Lung microvascular endothelial cell (primary cell): ENCODE measurements at places on chromosomes 2 and 18.

DNA sequence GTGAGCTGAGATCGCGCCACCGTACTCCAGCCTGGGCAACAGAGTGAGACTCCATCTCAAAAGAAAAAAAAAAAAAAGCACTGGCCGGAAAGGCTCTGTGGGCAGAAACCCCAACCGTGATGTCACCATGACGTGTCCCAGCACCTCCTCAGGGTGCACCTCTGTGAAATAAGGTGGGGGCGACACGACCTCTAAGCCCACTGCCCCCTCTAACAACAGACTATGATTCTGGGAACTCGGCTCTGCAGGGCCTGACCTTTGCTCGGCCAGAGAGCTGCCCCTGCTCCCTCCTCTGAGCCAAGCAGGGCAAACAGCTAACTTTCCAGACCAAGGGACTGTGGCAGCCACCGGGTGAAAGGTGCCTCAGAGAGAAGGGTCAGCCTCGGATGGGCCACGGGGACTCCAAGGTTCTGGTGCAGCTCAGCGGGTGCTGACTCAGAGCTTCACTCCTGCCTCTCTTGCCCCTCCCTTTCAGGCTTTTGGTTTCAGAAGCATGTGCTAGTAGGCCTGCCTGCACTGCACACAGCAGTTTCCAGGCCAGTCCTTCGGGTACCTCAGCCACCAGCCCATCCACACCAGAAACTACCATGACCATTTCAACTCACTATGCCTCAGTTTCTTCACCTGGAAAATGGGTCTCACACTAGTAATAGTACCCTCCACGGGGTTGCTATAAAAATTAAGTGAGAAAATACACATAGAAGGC is 8.0 kb downstream of the TMBIM1 start:
- DNase-seq = peak; percentile 73

DNA sequence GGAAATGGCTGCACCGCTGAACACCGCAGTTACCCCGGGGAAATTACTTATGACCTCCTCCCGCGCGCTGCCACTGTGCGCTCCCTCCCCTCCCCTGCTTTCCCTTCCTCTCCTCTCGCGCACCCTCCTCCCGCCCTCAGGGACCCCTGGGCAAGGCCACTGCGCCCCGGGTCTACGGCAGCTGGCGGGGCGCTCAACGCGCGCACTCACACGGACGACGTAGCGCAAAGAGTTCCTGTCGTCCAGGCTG is 7.9 kb downstream of the ALPP start:
- no peak for DNase-seq

GRCh38 chr2:128390991-128391630 is 72.4 kb upstream of the HS6ST1 start:
- DNase-seq = no peak

DNA sequence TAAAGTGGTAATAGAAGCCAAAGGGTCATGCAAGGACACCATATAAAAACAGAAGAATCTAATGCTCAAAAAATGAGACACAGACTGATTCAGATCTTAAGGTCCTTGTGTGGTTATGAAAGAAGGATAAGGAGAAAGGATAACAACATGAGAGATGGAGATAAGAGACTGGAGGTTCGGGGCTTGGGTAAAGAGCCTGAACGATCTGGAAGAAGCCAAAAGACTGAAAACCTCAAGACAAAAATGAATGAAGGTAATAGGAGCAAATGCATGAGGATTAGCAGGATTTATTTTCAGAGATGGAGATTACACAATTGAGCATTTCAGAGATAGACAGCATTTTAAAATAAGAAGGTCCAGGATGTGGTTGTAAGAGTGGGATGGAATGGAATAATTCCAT is 26.1 kb downstream of the STK17B start:
- DNase-seq = no peak

DNA sequence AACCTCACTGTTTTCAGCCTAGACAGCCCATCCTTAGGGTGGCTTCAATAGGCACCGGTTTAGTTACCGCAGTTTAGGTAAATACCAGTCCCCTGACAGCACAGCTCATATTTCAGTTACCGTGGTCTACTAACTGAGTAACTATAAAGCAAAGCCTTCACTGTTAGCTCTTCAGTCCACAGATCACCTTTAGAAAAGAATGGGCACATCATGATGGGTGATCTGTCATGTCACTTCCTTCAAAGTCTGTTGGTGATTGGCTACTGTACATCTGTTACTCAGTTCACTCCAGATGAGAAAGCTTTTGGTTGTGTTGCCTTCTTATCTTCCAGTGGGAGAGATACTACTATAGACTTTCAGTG is 21.0 kb downstream of the SLC20A1 start:
- no peak for DNase-seq

DNA sequence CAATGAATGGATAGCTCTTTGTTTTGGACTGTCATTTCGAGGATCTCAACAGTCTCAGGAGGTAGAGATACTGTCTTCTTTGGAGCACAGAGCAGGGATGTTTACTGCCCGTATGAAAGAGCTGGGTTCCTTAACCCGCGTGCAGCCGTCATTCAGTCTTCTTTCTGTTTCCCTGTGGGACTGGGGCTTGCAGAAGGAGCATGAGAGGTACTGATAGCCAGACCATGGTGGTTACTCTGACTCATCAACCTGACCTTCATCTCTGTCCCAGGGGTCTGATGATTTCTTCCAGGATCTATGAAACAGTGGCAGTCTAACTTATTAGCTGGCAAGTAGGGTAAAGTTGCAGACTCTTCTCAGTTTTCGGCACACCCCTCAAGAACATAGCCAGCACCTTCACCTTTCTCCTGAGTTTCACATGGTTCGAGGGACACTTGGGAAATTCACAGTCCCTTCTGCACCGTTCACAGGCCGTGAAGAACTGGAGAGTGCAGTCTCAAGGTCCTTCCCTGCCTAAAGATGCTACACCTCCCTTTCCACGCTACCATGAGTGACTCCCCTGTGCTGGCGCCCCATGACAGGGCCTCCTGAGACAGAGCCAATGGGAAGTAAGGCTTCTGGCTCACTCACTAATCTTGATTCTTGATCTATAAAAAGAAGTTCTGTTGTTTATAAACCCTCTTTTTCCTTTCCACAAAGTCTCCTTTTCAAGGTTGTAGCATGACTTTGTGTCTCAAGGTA is 226.2 kb downstream of the MC4R start:
- DNase-seq = no peak

DNA sequence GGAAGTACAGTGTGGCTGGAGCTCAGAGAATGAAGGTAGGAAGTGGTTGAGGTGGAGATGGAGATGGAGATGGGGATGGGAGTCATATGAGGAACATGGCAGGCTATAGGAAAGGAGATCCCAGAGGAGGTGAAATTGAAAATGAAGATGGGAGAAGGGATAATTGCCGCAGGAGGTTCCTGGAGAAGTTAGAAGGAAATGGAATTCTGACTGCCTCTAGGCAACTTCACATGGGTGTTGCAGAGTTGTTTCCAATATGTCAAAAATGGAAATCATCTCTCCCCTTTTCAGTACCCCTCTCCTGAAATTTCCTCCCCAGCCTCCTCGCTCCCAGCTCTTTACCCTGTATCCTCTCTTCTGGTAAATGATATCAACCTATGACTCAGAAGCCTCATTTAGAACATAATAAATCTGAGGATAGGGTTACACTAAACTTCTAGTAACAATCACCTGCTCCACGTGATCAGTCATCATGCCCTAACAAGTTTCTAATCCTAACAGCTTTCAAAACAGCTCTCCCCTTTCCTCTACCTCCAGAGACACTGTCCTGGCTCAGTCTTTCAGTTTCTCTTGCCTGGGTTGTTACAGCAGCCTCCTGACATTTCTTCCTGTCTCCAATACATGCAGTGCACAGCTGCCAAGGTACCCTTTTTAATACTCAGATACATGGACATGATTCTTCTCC is 201.9 kb upstream of the RBMS1 start:
- no peak for DNase-seq

- DNase-seq = peak; percentile 41
Measured at GRCh38 chr2:8693157-8693821, 11.4 kb downstream of the ID2 start.

GRCh38 chr2:176583607-176584006 is 314.4 kb downstream of the MTX2 start:
- peak; percentile 85 for DNase-seq

GRCh38 chr18:9615280-9615797 is 980 bp upstream of the PPP4R1 start:
- no peak for DNase-seq

DNA sequence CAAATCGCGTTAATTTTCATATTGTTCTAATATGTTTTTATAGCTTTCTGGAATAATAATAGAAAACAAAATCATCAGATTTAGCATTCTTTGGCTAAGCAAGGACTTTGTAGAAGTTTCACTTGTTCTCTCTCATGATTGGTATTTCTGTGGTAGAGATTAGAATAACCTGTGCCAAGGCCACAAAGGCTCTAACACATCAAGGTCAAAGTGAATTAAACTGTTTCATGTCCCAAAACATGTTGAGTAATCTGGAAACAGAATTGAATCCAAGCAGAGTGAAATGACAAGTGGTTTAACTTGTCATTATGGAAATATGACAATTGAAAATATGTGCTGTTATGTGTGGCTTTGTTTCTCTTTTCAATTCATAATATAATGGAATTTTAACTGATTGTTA is 617.4 kb downstream of the CCDC85A start:
- DNase-seq = no peak

- DNase-seq = no peak
Measured at GRCh38 chr2:64492821-64493220, 31.3 kb upstream of the AFTPH start.

GRCh38 chr18:76139844-76140243 is 355.2 kb downstream of the ZNF516 start:
- no peak for DNase-seq

DNA sequence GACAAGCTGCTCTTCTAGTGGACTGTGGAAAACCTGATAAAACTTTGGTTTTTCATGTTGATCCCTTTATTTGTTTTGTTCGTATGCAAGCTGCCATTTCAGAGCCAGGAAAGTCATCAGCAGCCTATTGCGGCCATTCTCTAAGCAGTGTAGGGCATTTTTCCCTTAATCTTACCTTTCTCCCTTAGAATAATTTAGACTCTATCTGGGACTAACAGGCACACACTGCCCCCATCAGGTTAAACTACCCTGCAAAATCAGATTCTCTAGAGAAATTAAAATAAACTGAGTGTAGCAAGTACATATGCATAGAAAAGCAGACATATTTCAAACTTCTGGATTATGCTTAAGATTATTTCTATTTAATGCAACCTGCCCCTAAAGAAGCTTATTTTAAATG is 347.5 kb downstream of the METTL4 start:
- peak; percentile 72 for DNase-seq

GRCh38 chr18:76953156-76953555 is 130.8 kb downstream of the ZNF236 start:
- no peak for DNase-seq

GRCh38 chr2:15222856-15223255 is 338.3 kb downstream of the NBAS start:
- DNase-seq = peak; percentile 54

- no peak for DNase-seq
Measured at GRCh38 chr18:30288662-30289414, 753.7 kb downstream of the DSC3 start.

- DNase-seq = no peak
Measured at GRCh38 chr2:135657806-135658582, 83.7 kb upstream of the UBXN4 start.

- peak; percentile 20 for DNase-seq
Measured at GRCh38 chr2:45925026-45925425, 273.6 kb downstream of the PRKCE start.

- DNase-seq = no peak
Measured at GRCh38 chr2:216017365-216017764, 4.0 kb upstream of the MREG start.

DNA sequence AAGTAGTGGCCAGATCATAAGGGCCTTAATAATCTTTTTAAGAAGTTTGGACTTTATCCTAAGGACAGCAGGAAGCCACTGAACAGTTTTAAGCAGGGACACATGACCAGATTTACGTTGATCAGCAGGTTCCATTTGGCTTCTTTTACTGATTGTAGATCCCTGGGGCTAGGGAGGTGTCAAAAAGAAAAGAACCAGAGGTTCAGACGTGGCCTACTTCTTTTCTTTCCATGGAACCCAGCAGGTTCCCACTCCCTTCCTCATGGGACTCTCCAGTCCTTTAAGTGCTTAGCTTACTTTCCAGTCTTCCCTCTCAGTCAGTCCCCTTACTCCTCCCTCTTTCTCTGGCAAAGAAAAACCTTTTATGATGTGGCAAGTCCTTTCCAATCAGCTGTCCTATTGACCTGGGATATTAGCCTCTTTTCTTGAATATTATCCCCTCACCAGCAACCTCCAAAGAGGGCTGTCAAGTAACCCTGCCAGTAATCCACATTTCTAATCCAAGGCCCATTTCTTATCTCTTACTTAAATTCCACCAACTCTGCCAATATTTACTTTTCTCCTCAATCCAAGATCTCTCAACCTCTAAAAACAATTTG is 33.5 kb downstream of the NHEJ1 start:
- DNase-seq = no peak

DNA sequence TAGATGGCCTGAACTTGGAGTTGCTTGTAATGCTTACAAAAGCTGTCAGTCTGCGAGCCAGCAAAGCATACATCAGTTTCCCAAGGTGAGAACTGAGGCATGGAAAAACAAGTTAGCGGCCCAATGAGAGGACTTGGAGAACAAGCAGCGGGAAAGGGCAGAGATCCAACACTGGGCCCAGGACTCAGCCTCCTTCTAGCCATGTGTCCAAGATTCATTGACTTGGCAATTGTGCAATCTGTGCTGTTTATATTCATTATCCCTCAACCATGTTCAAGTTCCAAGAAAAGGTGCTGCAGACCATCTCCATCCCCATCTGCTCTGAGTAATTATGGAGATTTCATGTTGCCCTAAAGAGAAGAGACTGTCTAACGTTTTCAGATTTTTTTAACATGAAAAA is 187.4 kb downstream of the ALK start:
- no peak for DNase-seq

- DNase-seq = no peak
Measured at GRCh38 chr2:60519231-60519863, 34.1 kb downstream of the BCL11A start.

DNA sequence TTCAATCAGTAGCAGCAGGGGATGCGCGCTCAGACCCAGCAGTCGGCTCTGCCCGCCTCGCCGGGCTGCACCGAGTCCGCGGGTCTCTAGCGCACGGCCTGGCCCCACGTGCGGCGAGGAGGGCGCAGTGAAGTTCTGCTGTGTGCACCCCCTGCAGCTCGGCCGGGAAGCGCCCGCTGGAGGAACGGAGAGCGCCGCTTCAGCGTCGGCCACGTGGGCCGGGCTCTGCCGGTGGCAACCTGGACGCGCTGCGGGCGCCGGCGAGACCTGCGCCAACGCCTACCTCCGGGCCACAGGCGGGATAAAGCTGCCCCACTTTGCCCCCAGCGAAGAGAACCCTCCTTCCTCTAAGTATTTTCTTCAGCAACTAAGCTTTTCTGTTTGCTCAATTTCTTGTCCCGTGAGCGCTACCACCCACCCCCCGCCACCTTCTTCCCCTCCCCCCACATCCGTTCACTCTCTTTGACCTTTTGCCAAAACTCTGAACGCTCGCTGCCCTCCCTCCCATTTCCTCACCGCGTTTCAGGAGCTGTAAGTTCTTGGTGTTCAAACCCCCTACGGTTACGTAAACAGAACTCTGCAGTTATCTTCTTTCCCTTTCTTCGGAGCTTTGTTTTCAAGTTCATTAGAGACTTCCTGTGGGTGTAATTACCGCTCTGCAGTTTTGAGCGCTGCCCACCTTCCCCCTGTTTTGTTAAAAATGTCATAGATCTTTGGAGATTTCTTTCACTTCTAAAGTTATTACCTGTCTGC is 42.6 kb upstream of the EDAR start:
- peak; percentile 34 for DNase-seq

- DNase-seq = peak; percentile 81
Measured at GRCh38 chr18:22169889-22170420, 566 bp downstream of the GATA6 start.
